Stimulated activated CD4-positive, alpha-beta T cell treated with anti-CD3 and anti-CD28 coated beads, Interleukin-15, amount 100 ng/mL, for 1 hour (primary cell): ENCODE measurements at places on chromosomes 1 and 21.

DNA sequence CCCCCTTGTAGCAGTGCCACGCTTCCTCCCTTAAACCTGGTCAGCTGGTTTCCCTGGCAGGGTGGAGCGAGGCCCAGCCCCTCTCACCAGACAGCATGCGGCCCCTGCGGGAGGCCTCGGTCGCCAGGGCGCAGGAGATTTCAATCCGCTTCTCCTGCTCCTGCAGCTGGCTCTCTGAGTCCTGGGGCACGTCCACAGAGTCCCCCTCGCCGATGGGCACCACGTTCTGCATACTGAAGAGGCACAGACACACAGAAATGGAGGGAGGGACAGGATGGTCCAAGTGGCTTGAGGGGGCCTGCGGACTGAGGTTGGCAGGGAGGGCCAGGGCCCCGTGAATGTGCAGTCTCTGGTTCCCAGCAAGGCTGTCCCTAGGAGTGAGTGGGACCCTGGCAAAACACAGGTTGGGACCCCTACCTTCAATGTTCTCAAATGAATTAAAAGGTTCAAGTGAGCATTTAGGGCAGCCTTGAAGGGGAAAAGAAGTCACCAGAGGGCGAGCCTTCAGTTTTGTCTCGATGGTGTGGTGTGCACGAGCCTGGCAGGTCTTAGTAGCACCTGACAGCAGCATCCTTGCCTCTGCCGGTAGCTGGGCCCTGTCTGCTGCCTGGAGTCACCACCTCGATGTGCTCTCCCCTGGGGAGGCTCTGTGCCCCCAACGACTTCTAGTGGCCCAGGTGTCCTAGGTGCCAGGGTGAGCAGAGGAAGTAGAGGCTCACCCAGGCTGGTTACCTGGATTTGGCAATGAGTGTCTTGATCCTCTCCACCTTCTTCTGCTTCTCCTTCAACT is 14.4 kb upstream of the GOLT1A start:
- DNase-seq, result no peak

DNA sequence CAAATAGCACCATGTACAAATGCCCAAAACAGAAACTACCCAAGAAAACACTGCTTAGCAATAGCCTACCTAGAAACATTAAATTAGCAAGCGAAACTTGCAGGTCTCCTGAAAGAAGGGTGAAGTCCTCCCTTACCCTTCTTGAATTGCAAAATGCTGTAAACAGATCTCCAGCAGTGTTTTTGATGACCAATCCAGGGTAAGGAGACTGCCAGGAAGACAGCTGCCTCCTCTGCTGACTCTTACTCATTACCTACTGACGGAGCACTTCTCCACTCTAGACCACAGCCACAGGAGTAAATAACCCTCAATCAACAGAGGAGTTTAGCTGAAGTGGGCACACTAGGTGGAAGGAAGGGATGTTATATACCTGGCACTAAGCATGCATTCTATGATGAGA is 32.2 kb upstream of the GADD45A start:
- no peak for DNase-seq

- DNase-seq, result no peak
Observed at GRCh38 chr1:186033847-186034271, 299.7 kb downstream of the HMCN1 start.

GRCh38 chr1:157151073-157151472 is 12.9 kb upstream of the ETV3 start:
- no peak for DNase-seq

GRCh38 chr1:42738678-42739226 is 1.3 kb downstream of the CLDN19 start:
- no peak for DNase-seq

DNA sequence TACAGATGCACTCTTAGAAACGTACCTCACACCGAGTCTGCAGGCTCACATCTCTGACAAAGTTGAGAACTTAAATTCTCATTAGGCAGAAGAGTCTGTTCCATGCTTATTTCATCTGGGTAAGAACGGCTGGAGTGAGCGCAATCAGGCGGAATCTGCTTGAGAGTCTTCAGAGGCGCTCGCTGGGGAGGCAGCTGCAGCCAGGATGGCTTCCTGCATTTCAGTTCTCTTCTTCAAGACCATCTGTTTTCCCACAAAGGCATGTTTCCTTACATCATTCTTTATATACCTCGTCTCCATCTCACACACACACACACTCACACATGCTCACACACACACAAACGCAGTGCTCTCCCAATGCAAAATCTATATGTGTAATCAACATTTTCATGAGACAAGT is 497.1 kb downstream of the AJAP1 start:
- DNase-seq, result no peak

DNA sequence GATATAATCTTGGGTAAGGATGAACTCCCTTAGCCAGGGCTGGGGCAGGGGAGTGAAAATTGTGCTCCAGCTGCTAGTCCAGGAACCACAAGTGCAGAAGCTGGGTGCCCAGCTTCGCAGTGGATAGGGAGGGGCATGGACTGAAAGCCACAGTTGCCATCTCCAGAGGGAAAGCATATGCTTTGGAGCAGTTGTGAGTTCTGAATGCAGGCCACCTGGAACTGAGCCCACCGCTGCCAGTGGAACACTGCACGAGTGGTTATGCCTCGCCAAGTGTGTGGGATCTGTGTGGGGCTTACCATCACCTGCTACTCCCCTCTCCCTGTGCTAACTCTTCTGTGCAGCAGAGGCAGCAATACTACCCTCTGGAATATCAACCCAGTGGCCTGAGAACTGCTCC is 158.4 kb upstream of the DPT start:
- DNase-seq, result no peak

DNA sequence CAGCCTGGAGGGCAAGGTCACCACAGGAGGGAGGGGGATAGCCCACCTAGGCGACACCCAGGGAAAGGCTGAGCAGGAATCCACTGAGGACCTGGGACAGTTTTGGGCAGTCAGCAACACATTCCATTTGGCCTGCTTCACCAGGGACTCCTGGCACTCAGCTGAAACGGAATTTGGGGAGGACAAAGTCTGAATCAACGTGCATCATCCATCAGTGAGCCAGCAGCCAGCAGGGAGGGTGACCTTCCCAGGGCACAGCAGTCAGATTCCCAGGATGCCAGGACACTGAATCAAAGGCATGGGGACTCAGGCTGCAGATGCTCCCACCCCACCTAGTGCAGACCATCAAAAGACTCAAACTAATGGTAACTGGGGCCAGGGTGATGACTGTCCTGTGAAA is 4.6 kb downstream of the SH3BP5L start:
- no peak for DNase-seq

DNA sequence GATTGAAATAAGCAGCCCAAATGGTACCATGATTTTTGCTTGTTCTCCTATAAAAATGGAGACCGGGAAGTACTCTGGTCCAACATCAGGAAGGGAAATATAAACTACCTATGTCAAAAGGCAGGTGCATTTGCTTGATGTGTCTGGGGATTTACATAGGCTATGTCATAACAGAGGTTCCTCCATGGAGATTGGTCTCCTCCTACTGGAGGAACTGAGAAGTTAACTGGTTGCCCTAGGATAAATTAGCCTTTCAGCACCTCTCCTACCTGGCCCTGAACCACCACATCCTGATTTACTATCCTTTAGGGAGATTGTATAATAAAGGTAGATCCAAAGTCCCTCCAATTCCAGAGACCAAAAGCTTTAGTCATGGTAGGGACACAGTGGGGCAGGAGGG is 1109.3 kb upstream of the B3GALT2 start:
- DNase-seq, result no peak

DNA sequence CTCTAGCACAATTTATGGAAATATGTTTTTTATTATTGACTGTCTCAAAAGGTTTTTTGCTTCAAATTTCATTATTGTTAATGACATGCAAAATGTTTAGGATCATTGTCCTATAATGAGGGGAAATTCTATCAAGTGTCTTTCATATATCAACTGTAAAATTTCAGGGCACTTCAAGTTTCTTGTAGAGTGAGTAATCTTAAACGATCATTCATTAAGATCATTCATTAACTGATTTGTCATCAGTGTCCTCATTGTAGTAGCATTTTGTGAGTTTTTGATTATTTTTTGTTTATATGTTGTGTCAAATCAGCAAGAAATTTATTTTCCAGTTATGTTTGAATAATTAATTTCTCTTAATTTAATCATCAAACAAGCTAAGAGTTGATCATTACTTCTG is 111.8 kb upstream of the PRDX6 start:
- no peak for DNase-seq

DNA sequence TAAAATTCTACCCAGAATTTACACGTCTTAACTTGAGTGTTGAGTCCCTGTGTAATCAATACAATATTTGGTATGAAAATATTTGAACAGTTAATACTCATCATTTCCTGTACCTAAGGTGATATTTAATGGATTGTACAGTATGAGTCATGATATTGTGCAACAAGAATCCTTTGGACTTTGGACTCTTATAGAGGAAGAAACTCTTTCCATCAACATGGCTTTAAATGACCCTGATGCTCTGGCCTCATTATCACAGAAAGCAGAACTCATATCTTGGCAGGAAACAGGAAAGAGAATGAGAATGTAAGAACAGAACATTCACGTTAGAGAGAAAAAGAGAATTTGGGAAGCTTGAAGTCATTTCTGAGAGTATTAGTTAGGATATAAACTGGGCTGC is 168.8 kb upstream of the B3GALT2 start:
- DNase-seq, result no peak

DNA sequence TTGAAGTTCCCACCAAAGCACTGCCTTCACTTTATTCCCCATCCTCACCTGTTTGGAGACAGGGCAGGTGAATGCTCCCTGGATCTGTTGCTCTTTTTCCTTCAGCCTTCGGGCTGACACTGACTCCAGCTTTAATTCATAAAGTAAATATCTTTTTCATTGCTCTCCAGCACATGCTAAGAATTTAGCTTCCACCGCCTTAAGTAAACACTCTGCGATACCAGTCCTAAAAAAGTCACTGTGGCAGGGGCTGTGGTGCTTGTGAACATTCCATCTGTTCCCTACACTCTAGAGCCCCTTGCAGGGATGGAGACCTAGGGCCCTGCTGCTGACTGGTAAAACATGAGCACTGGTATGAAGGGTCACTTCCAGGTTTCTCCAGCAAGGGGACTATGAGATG is 896 bp upstream of the PLA2G2A start:
- DNase-seq, result no peak

GRCh38 chr1:90712915-90713730 is 4.0 kb downstream of the BARHL2 start:
- no peak for DNase-seq

GRCh38 chr1:156376146-156376545 is 7.1 kb downstream of the RHBG start:
- no peak for DNase-seq

DNA sequence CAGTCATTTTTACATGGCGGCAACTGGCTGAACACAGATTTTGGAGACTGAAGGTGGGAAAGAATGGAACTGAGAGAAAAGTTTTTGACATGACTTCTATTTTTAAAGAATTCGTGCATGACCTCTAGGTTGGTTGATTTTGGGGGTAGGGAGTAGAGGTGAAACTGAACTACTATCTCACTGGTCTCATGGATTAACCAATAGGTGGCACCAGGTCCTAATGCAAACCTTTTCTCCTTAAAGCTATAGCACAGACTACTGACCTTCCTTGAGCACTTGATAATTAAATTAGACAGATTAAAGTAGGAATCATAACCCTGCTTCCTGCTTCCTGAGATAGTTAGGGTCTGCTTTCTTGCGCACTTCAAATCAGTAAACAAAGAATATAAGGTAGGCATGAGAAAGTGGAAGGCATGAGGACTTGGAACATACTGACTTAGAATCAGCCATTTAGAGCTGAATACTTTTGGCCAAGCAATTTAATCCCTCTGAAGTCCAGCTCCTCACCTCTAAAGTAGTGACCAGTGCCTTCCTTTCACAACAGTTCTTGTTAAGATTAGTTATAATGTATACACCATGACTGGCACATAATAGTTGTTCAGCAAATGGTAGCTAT is 206.0 kb downstream of the CENPF start:
- no peak for DNase-seq

DNA sequence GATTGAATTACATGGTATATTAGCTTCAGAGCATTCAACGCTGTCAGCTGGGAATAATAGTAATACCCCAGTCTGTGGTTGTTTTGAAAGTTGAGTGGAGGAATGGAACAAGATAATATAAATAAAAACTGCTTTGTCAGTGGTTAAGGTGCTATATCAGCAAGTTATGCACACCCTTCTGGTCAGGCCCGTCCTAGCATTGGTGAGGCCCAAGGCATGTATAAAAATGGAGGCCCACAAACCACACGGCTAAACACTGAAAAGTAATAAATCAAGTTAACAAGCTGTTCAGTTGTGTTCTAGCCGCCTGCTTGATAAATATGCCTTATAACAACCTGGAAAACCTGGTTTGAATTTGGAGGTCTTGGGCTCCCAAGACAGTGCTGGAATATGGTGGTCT is 77.4 kb downstream of the PSMG1 start:
- no peak for DNase-seq

GRCh38 chr1:55250399-55251075 is 35.4 kb upstream of the USP24 start:
- DNase-seq, result no peak

DNA sequence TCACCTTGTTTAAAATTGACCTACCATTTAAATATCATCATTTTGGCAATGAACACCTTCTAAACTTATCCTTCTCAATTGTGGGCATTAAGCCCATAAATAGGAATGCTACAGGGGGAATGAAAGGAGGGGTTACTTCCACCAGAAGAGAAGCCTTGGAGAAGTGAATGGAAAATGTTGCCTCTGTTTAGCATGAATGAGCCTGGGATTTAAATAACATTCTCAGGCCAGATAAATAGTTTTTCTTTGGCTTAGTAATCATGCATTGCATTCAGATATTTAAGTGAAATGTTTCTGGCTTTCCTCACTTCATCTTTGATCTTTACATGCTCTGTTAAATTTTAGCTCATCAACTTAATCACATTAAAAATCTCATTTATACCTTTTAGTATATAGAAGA is 284.3 kb upstream of the FMN2 start:
- no peak for DNase-seq

DNA sequence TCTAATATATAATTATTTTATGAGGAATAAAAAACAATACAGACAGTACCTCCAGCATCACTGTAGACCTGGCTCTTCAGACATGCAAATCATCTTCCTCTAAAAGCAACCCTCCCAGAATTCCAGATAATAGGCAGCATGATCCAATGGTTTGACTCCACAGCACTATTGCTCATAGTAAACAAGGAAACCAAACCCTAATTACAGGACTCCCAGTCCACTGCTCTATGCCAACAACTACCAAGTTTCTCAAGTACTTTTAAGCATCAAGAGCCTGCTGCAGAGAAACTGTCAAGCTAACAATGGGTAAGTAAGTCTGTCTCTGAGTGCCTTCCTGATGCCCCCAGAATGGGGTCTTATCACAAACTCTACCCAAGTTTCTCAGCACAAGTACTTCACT is 57.2 kb downstream of the EYA3 start:
- DNase-seq, result no peak
